ENCODE measurements at places on chromosomes 4 and X.

DNA sequence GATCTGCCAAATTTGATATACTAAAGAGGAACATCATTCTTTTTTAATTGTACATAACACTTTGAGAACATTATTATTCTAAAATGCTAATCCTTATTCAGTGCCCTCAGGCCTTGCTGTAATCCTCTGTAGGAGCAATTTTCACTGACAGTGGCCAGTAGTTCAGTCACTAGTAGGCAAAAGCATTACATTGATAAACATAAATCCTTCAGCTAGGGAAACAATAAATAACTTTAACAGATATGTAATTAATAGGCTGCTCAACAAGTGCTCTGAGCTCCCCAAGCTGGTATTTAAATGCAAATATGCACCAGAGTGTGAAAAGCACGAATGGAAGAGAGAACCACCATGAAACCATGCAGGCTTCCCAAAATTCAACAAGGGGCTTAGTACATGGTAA lies 77.7 kb upstream of the FAM47C start:
- DNase-seq = no peak

- no peak for DNase-seq
These were observed 9.5 kb downstream of the PARM1 start for GRCh38 chr4:74942251-74942917.

DNA sequence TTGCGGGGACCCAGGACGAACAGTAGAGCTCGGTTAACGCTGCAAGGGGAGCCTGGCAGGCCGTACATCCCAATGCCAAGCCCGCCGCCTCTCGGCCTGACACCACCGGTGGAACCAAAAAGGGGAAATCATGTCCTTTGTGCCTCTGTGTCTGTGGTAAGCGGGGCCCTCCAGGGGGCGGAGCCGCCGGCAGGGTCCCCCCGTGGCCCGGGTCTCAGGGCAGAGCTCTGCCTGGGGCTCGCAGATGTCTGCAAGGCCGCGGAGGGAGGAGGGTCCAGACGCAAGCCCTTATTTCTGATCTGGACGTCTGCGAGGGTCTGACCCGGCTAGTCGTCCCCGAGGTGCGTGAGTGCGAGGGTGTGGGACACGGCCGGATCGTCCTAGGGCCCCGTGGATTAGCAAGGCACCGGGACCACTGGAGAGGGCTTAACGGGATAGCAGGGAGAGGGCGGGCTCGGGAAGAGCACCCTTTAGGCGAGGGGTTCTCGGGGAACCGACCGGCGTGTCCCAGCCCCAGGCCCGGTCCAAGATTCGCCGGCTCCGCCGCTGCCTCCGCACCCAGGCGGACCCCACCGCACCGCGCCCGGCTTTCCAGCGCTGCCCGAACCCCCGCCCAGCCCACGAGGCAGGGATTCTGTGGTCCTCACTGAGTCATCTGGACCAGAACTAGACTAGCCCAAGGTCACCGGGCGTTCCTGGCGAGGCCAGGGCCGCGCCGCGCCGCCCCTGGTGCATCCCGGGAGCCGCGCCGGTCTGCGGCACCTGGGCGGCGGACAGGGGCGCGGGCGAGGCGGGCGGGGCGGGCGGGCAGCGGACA lies 863 bp upstream of the FAM193A start:
- DNase-seq = no peak

DNA sequence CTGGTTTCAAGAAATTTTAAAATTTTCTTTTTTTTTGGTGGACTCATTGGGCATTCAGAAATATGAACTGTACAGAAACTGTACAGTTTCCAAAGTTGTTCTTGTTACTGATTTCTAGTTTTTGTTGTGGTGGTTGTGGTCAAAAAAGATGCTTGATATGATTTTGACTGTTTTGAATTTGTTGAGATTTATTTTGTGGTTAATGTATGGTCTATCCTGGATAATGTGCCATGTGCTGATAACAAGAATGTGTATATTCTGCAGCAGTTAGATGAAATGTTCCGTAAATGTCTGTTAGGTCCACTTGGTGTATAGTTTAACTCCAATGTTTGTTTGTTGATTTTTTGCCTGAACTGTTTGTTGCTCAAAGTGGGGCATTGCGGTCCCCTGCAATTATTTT lies 127.6 kb upstream of the NUDT6 start:
- DNase-seq = no peak

GRCh38 chr4:53037892-53038291 lies 175.8 kb downstream of the RASL11B start:
- no peak for DNase-seq

GRCh38 chr4:978957-979701 lies 5.8 kb upstream of the DGKQ start:
- no peak for DNase-seq

DNA sequence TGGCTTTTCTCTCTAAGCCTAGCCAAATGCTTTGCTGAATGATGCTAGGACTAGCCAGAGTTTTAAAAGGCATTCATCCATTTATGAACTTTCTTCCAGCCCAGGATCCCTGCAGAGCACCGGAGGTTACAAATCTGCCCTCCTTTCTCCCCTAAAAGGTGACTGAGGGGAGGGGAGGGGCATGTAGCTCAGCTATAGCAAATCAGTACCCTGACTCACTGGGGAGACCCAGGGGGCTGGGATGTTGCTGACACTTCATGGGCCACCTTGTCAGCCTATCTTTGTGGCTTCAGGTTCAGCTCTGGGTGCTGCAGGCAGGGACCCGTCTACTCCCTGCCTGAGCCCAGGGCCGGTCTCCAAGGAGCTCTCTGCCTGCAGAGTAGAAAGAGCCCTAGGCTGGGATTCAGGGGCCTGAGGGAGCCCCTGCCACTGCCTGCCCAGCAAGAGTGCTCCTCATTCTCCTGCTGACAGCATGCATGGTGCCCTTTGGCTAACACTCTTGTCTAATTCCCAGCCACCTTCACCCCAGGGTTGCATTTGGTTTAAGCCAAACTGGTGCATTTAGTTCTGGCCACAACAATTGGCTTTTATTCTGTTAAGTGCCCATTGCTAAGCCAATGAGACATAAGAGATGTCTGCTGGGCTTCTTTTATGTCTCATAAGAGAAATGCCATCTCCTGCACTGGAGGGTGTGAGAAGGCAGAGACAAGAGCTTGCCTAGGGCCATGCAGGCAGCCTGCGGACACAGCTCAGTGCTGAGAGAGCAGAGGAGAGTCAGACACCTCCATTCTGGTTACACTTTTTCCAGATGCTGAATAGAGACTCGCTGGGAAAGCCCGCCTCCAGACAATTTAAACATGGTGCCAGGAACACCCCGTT lies 11.9 kb upstream of the UBA6 start:
- no peak for DNase-seq

Measured in iPS DF 6.9 (cell line).